MV-4-11 (cell line): ENCODE measurements at places on chromosomes 16 and 17.

DNA sequence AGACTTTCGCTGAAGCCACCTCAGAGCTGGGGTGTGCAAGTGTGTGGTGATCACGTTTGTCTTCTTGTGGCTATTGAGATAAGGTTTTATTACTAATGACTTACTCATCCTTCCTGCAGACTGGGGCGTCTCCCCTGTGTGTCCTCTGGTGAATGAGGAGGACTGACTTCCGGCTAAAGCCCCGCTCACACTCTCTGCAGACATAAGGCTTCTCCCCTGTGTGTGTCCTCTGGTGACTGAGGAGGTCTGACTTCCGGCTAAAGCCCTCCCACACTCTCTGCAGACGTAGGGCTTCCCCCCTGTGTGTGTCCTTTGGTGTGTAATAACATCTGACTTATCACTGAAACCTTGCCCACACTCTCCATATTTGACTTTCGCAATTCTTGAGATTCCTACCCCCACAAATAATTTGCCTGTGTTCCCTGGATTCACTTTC, 19.4 kb downstream of the PRDM7 start:
- DNase-seq = peak; percentile 71

GRCh38 chr16:70577256-70577698, 53.7 kb downstream of the SF3B3 start:
- no peak for DNase-seq

GRCh38 chr16:27867122-27868110, 196.1 kb downstream of the GSG1L start:
- DNase-seq = peak; percentile 18

GRCh38 chr16:50050802-50051201, 15.0 kb upstream of the HEATR3 start:
- no peak for DNase-seq

- DNase-seq = no peak
These were observed 93.0 kb downstream of the CYTH1 start for GRCh38 chr17:78689029-78689428.

- no peak for DNase-seq
These were observed 202.1 kb downstream of the SPECC1 start for GRCh38 chr17:20211246-20211645.

GRCh38 chr17:38466346-38467315, 38.4 kb downstream of the ARHGAP23 start:
- no peak for DNase-seq

DNA sequence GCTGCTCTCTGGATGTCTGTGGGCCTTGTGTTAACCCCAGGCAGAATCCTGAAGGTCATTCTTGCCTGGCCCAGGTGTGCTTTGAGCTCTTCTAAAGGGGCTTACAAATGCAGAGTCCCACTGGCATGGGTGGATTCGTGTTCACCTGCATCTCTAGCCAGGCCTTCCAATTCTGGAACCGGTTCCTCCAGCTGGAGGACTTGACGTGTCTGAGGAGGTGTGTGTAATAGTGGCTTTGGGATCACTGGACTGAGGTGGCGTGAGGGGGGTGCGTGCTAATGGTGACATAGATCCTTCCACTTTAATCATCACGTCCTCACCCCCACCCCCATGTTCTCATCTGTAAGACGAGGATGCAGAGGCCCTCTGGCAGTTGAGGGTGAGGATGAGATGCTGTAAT, 4.8 kb downstream of the GSE1 start:
- no peak for DNase-seq

- no peak for DNase-seq
These were observed 2.3 kb upstream of the PAFAH1B1 start for GRCh38 chr17:2591040-2591640.

DNA sequence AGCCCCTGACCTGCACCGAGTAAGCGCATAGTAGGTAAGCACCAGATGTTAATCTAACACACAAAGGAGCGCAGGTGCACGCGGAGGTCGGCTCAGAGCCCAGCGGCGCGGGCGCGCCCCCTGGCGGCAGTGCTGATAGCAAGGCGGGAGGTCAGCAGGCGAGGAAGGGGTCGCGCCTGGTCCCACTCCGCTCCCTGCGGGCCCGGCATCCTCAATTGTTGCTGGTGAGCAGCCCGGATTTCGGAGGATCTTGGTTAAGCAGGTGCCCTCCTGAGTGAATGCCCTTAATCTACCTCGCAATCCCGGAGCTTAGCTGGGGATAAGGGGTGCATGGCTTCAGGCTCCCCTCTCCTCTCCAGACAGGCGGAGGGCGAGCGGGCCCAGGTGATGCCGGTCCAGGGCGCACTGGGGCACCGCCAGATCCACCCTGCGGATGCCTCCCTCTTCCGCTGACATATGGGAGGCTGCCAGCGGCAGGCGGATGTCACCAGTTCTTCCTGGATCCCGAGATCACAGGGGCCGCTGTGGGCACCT, 4.0 kb upstream of the WNT3 start:
- no peak for DNase-seq

GRCh38 chr17:2982854-2983253, 80.6 kb downstream of the OR1D5 start:
- DNase-seq = peak; percentile 98

GRCh38 chr16:28204204-28204603, 7.6 kb downstream of the XPO6 start:
- DNase-seq = no peak

- DNase-seq = no peak
These were observed 555.5 kb downstream of the WWOX start for GRCh38 chr16:78654929-78655328.

- no peak for DNase-seq
These were observed 94.9 kb downstream of the CACNG1 start for GRCh38 chr17:67139289-67139688.

GRCh38 chr17:29918922-29919856, 10.8 kb downstream of the SSH2 start:
- DNase-seq = peak; percentile 64

DNA sequence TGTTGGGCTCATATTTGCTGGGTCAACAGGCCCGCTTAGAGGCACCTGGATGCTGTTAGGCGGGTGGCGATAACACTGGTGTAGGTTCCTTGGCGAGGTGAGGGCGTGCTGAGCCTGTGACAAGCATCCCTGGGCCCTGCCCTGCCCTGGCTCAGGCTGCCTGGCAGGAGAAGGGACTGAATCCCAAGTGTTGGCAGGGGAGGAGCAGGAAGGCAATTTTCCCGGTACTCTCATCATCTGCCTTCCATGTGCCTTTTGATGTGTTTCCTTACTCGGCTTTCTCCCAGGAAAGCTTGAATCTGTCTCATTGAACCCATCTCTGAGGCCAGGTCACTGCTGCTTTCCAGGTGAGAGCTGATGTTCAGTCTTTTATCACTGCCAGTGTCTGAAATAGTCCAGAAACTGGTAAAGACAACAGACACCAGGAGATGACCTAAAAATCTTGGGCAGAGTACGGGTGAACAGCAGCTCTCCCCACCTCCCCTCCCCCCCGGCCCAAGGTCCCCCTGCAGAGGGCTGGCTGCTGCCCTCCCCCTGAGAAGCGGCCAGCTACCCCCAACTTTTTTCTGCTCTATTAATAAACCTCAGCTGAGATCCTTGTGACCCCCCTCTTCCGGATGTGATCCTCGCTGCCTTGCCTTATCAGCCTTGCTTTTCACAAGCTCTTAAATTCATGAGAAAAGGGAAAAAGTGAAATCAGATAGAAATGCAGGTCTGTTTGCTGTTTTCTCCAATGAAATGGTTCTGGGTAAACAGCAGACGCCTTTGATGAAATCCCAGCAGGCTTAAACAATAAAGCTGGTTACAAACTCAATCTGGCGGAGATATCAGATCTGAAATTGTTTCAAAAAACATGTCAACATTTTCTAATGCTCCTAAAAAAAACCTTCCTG, 29.0 kb downstream of the RTN4RL1 start:
- no peak for DNase-seq

GRCh38 chr16:28321700-28322411, 29.5 kb downstream of the SBK1 start:
- no peak for DNase-seq

DNA sequence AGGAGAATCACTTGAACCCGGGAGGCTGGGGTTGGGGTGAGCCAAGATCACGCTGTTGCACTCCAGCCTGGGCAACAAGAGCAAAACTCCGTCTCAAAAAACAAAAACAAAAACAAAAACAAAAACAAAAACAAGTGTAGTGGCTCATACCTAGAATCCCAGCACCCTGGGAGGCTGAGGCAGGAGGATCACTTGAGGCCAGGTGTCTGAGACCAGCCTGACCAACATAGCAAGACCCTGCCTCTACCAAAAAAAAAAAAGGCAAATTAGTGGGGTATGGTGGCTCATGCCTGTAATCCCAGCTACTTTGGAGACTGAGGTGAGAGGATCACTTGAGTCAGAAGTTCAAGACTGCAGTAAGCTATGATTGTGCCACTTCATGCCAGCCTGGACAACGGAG, 26.4 kb upstream of the HAPSTR1 start:
- DNase-seq = no peak
